ENCODE measurements at places on chromosomes 16 and 17.

- no peaks in the 10 kb centered on the region for H3K4me1 ChIP-seq
- no peak overlapping the region for H3K4me3 ChIP-seq
- H3K27ac ChIP-seq = no peak overlapping the region
Measured at GRCh38 chr17:33120103-33120502, 128.5 kb downstream of the SPACA3 start.

DNA sequence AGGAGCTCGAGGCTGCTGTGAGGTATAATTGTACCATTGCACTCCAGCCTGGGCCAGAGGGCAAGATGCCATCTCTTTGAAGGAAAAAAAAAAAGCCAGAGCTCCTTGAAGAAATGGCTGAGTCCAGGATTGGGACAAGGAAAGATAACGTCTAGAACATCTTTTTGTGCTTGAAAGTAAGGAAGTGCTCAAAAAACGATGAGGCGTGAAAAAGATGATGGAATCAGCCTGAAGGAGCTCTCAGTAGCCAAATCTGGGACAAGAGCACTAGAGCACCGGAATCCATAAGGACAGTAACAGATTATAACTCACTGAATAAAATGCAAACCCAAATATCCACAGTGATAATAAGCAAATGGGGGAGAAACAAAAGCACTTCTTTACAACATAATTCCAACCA, 22.1 kb downstream of the EFTUD2 start:
- peaks cover 36% of the 10 kb centered on the region for H3K36me3 ChIP-seq
- no peak overlapping the region for H3K4me3 ChIP-seq
- no peak overlapping the region for H3K27ac ChIP-seq

- peaks cover 12% of the 10 kb centered on the region for H3K4me1 ChIP-seq
- H3K27ac ChIP-seq = peak overlapping the region; percentile 11
Measured at GRCh38 chr17:20103454-20104446, 94.6 kb downstream of the SPECC1 start.

GRCh38 chr17:6893382-6894205, 62.1 kb upstream of the TEKT1 start:
- H3K36me3 ChIP-seq = no peaks in the 10 kb centered on the region
- H3K27me3 ChIP-seq = peaks cover 31% of the 10 kb centered on the region
- H3K27ac ChIP-seq = no peak overlapping the region
- no peaks in the 10 kb centered on the region for H3K4me1 ChIP-seq
- DNase-seq = no peak

- no peaks in the 10 kb centered on the region for H3K36me3 ChIP-seq
- no peaks in the 10 kb centered on the region for H3K27me3 ChIP-seq
- no peak for DNase-seq
- H3K4me1 ChIP-seq = peaks cover 47% of the 10 kb centered on the region
- no peak overlapping the region for H3K4me3 ChIP-seq
Measured at GRCh38 chr17:1386265-1386664, 13.8 kb downstream of the YWHAE start.

- H3K27ac ChIP-seq = no peak overlapping the region
- H3K36me3 ChIP-seq = no peaks in the 10 kb centered on the region
- DNase-seq = no peak
- no peaks in the 10 kb centered on the region for H3K27me3 ChIP-seq
- H3K4me1 ChIP-seq = peaks cover 3% of the 10 kb centered on the region
Measured at GRCh38 chr16:61763013-61763412, 273.2 kb downstream of the CDH8 start.

DNA sequence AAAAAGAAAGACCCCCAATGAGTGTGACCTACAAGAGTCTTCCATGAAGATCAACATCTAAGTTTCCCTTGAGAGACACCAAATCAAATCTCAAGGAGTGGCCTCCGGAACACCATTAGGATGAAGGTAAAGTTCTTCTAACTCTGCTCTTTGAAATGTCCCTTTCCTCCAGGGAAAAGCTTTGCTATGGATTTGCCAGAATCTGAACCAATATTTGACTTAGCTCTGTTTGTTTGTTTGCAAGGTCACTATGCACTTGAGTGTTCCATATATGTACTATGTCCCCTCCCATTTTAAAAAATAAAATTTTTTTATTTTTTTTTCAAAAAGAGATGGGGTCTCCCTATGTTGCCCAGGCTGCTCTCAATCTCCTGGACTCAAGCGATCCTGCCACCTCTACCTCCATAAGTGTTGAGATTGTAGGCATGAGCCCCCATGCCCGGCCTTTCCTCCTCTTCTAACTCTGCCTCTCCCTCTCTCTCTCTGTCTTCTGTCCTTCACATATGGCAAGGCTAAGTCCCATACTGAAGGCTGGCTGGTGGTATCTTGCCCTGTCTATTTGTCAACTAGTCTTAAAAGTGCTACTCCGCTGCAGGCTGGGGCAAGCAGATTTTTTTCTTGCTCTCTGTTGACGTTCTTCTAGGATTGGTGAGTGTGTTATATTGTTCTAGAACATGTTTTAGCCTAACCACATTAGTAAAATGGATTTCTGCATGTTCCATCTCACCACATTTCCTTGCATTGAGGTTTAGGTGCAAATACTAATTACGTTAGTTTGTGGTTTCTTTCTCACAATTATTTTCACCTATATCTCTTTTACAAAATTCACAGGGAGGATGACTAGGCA, 276.7 kb upstream of the DYNLRB2 start:
- no peaks in the 10 kb centered on the region for H3K4me1 ChIP-seq
- H3K36me3 ChIP-seq = no peaks in the 10 kb centered on the region
- no peak overlapping the region for H3K4me3 ChIP-seq
- peaks cover 2% of the 10 kb centered on the region for H3K27me3 ChIP-seq
- H3K27ac ChIP-seq = no peak overlapping the region
- DNase-seq = no peak

DNA sequence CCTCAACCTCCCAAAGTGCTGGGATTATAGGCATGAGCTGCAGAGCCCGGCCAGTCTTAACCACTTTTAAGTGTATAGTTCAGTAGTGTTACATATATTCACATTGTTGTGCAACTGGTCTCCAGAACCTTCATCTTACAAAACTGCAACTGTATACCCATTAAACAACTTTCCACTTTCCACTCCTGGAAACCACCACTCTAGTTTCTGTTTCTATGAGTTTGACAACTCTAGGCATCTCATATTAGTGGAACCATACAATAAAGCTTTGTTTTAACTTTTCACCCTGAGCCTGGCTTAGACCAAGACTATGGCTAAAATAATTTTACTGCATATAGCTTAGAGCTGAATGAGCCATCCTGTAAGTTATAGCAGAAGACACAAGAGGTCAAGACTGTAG, 108.0 kb upstream of the GOT2 start:
- no peak for DNase-seq
- H3K27me3 ChIP-seq = peaks cover 6% of the 10 kb centered on the region
- no peak overlapping the region for H3K4me3 ChIP-seq
- no peaks in the 10 kb centered on the region for H3K36me3 ChIP-seq
- H3K27ac ChIP-seq = no peak overlapping the region

DNA sequence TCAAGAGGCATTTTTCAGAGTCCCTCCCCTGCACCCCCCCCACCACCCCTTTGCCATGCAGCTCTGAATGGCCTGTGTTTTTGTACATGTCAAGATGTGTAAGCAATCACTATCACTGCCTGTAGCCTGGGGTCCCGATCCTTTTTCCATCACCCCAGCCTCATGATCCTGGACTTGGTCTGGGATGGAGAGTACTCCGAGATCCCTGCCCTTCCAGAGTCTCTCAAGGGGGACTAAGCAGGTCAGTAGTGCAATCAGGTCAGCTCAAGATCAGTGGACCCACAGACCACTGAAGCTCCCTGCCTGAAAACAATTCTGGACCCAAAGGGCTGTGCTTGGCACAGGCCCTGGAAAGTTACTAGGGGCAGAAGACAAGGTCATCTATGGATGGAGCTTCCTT, 7.5 kb upstream of the GJD3 start:
- no peak overlapping the region for H3K4me3 ChIP-seq
- H3K4me1 ChIP-seq = no peaks in the 10 kb centered on the region
- H3K27me3 ChIP-seq = no peaks in the 10 kb centered on the region

GRCh38 chr17:80109066-80109660, 7.8 kb downstream of the GAA start:
- H3K27me3 ChIP-seq = no peaks in the 10 kb centered on the region
- no peak for DNase-seq
- no peak overlapping the region for H3K27ac ChIP-seq
- H3K4me3 ChIP-seq = no peak overlapping the region
- no peaks in the 10 kb centered on the region for H3K36me3 ChIP-seq

GRCh38 chr17:66496306-66496705, 193.9 kb downstream of the PRKCA start:
- no peak overlapping the region for H3K4me3 ChIP-seq
- no peaks in the 10 kb centered on the region for H3K27me3 ChIP-seq
- no peak for DNase-seq
- no peak overlapping the region for H3K27ac ChIP-seq
- peaks cover 38% of the 10 kb centered on the region for H3K4me1 ChIP-seq

GRCh38 chr17:45248132-45248957, 13.5 kb downstream of the SPATA32 start:
- DNase-seq = no peak
- H3K4me1 ChIP-seq = peaks cover 14% of the 10 kb centered on the region
- no peaks in the 10 kb centered on the region for H3K36me3 ChIP-seq
- H3K27me3 ChIP-seq = peaks cover 2% of the 10 kb centered on the region
- no peak overlapping the region for H3K27ac ChIP-seq

- H3K4me1 ChIP-seq = no peaks in the 10 kb centered on the region
- peaks cover 8% of the 10 kb centered on the region for H3K27me3 ChIP-seq
- no peak for DNase-seq
- H3K36me3 ChIP-seq = no peaks in the 10 kb centered on the region
Measured at GRCh38 chr16:13863075-13863765, 56.7 kb upstream of the ERCC4 start.

DNA sequence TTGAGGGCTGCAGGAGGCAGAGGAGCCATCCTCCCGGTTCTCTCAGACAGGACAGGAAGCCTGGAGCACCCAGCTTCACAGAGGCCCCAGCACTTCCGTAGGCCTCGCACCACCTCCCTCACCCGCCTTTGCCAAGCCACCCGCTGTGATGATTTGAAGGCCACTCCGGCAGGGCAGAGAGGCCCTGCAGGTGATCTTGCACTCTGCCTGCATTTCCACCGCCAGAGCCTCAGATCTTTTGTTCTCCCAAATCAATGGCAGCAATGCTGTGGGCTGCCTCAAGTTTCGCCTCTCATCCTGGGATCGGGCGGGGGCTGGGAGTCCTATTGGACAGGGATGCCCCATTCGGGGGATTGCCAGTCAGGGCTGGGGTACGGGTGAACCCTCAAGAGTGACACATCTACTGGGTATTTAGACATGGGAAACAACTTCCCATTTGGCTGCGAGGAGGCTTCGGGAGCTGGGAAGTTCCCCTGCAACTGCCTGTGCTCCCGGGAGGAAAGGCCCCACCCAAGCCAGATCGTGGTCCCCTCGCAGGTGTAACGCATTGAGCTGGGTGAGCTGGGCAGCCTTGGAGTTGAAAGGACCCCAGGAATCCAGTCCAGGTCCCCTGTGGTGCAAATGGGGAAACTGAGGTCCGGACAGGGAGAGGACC, 34.8 kb upstream of the PEMT start:
- DNase-seq = no peak
- H3K4me1 ChIP-seq = peaks cover 12% of the 10 kb centered on the region
- H3K27me3 ChIP-seq = peaks cover 11% of the 10 kb centered on the region
- no peaks in the 10 kb centered on the region for H3K36me3 ChIP-seq
- no peak overlapping the region for H3K27ac ChIP-seq

DNA sequence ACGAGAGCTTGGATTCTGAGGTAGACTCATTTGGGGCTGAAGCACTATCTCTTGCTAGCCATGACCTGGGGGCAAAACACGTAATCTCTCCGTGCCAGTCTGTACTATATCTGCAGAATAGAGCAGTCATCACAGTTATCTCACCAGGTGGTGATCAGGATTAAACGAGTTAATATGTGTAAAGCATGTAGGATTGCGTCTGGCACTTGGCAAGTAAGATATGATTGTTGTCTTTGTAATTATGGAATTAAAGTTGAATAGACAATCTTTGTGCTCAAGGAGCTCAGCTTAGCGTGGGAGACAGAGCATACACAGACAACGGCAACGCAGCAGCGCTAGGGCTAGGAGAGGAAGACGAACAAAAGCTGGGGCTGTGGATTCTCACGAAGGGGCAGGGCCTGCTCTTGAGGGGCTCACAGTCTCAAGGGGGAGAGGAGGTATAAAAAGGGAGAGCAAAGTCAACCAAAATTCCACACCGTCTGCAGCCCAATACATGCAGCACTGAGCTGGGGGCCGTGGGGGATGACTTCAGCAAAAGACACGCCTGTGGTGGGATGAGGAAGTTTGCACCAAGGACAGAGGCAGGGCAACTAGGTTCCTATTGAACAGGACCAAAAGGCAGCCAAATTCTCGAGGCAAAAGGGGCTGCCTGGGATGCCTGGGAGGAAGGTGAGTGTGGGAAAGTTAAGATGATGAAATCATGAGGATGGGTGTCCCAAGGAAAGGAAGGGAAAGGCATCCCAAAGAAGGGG, 68.6 kb downstream of the SDK2 start:
- peaks cover 2% of the 10 kb centered on the region for H3K4me1 ChIP-seq
- H3K27me3 ChIP-seq = no peaks in the 10 kb centered on the region
- H3K36me3 ChIP-seq = peaks cover 2% of the 10 kb centered on the region
- no peak overlapping the region for H3K4me3 ChIP-seq
- no peak overlapping the region for H3K27ac ChIP-seq
- DNase-seq = no peak

- no peaks in the 10 kb centered on the region for H3K36me3 ChIP-seq
- H3K4me1 ChIP-seq = no peaks in the 10 kb centered on the region
- H3K27ac ChIP-seq = no peak overlapping the region
Measured at GRCh38 chr17:79681101-79681621, 49.6 kb upstream of the ENPP7 start.

- no peak for DNase-seq
- H3K4me1 ChIP-seq = peaks cover 13% of the 10 kb centered on the region
- H3K36me3 ChIP-seq = peaks cover 3% of the 10 kb centered on the region
- peak overlapping the region; percentile 73 for H3K4me3 ChIP-seq
Measured at GRCh38 chr16:14286368-14287230, 215.5 kb downstream of the MRTFB start.

GRCh38 chr17:35519439-35519838, 18.0 kb downstream of the SLFN12L start:
- no peaks in the 10 kb centered on the region for H3K36me3 ChIP-seq
- no peaks in the 10 kb centered on the region for H3K4me1 ChIP-seq
- DNase-seq = no peak
- H3K27ac ChIP-seq = no peak overlapping the region

- no peaks in the 10 kb centered on the region for H3K27me3 ChIP-seq
- DNase-seq = no peak
- no peaks in the 10 kb centered on the region for H3K4me1 ChIP-seq
- H3K4me3 ChIP-seq = no peak overlapping the region
- no peaks in the 10 kb centered on the region for H3K36me3 ChIP-seq
- H3K27ac ChIP-seq = no peak overlapping the region
Measured at GRCh38 chr16:19853742-19854542, 30.7 kb downstream of the GPRC5B start.

GRCh38 chr16:73890186-73891128, 406.2 kb upstream of the PSMD7 start:
- no peak for DNase-seq
- peaks cover 6% of the 10 kb centered on the region for H3K4me1 ChIP-seq
- peaks cover 53% of the 10 kb centered on the region for H3K27me3 ChIP-seq

GRCh38 chr16:10943064-10943353, 741 bp upstream of the DEXI start:
- peak overlapping the region; percentile 79 for H3K4me3 ChIP-seq
- H3K27ac ChIP-seq = peak overlapping the region; percentile 64
- H3K27me3 ChIP-seq = no peaks in the 10 kb centered on the region

GRCh38 chr17:48163809-48164208, 56.2 kb downstream of the SNX11 start:
- H3K27me3 ChIP-seq = peaks cover 52% of the 10 kb centered on the region
- H3K36me3 ChIP-seq = no peaks in the 10 kb centered on the region
- H3K27ac ChIP-seq = no peak overlapping the region
- H3K4me1 ChIP-seq = peaks cover 7% of the 10 kb centered on the region
- DNase-seq = no peak

- H3K27ac ChIP-seq = no peak overlapping the region
- no peaks in the 10 kb centered on the region for H3K4me1 ChIP-seq
- H3K36me3 ChIP-seq = no peaks in the 10 kb centered on the region
- DNase-seq = no peak
- no peaks in the 10 kb centered on the region for H3K27me3 ChIP-seq
Measured at GRCh38 chr16:17235147-17235815, 235.5 kb downstream of the XYLT1 start.

All from osteocyte (in vitro differentiated cells).